ENCODE measurements at places on chromosomes 12 and 14.

GRCh38 chr12:67819902-67820301 lies 169.3 kb upstream of the IFNG-AS1 start:
- DNase-seq = no peak

DNA sequence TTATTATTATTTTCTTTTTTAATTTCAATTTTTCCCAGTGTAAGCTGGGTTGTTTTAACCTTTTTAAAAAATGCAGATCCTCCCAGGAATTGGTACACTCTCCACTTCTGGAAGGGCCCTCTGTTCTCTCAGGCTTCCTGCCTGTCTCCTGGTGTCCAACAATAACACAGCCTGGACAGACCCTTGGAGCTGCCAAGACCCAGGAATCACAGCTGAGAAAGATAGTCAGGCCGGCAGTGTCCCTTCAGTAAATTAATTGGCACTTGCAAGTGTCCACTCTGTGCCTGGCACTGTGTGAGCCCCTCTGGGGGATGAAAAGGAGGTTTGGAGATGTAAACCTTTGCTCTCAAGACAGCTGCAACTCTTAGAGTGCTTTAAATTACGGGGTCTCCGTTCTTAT lies 113.3 kb downstream of the SMOC1 start:
- DNase-seq = no peak

DNA sequence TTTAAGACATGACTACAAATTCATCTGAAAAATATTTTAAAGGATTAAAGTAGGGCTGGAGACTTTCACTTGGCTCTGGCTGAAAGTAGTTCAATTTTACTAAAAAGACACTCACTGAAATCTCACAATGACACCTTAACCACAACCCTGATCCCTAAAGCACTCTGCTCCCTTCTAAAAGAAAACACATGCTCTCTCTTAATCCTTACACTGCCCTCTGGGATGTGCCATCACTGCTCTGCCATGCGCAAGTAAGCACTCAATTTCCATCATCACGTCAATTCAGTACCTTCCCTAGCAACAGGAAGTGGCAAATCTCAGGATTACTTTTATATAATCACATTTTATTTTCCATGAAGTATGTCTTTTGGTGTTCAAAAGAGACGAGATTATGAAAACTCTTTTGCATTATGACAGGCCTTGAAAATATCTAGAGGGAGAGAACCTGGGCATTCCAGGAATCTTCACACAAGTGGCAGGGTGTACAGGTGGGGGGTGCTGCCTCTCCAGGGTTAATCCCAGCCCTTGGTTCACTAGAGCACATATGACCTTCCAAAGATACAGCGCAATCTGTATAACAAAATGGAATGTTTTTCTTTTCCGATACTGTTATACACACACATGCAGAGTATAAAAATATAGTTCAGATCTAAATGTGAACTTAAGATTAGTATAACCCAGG lies 7.3 kb downstream of the ATG14 start:
- no peak for DNase-seq

DNA sequence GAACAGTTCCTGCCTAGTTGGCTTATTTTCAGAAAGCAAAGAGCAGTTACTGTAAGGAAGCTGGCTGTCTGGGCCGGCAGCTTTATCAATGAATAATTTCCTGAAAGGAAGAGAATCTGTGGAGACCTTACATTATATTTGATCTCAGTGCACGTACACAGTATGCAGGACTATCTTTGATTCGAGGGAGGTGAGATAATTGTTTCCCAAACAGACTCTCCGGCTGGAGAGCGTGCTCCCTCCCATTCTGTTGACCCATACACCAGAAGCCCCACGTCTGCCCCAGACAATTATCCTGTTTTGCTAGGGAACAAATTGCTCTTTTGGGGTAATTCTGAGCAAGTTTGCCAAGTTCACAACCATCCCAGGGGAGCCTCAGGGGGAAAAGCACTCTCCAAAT lies 1115.0 kb downstream of the VRK1 start:
- no peak for DNase-seq

DNA sequence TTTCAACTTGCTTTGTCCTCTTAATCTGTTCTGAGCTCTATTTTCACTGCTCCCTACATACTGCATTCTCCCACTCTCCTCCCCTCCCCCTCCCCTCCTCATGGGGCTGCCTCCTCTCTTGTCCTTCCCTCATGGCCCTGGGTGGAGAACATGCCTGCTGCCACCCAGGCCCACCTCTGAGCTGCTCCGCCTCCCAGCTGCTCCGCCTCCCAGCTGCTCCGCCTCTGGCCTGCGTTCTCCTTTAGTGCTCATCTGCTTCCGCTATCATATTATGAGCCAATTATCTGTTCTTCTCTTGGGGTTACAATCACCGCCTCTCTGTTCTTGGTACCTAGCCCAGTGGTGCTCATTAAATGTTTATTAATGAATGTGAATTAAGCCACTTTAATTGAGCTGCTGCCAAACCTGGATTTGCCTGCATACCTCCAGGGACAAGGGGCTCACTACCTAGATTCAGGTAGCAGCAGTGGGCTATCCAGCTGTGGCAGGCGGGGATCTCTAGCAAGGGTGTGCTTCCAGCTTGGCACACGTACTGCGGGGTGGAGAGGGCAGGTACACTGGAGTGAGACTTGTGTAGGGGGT lies 32.0 kb upstream of the FAM181A start:
- DNase-seq = no peak

DNA sequence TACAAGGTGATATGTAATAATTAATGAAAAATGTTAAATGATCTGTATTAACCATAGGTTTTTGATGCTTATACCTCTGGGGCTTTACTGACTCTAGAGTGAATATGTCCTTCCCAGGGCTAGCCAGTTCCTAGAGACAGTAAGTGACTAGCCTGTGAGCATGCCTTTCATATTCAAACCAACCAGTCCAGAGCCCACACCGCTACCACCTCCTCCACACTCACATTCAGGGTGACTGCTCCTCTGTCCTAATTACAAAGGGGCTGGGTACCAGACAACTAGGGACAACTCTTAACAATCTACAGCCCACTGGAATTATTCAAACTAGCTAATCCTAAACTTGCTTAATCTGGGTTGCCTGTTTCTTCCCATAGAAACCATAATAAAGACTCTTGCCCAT lies 49.0 kb downstream of the RALGAPA1 start:
- DNase-seq = no peak

DNA sequence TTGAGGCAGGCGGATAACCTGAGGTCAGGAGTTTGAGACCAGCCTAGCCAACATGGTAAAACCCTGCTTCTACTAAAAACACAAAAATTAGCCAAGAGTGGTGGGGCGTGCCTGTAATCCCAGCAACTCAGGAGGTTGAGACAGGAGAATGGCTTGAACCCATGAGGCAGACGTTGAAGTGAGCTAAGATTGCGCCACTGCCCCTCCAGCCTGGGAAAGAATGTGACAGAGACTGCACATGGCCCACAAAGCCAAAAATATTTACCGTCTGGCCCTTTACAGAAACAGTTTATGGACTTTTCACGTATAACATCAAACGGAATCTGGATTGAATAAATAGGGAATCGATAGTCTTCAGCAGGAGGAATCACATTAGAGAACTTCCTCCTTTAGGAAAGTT lies 3.5 kb downstream of the RSRC2 start:
- DNase-seq = no peak
